NCI-H446 (cell line): ENCODE measurements at places on chromosomes 12 and 14.

DNA sequence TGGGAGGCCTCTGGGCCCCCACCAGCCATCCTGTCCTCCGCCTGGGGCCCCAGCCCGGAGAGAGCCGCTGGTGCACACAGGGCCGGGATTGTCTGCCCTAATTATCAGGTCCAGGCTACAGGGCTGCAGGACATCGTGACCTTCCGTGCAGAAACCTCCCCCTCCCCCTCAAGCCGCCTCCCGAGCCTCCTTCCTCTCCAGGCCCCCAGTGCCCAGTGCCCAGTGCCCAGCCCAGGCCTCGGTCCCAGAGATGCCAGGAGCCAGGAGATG is 729 bp upstream of the GAPDH start:
- DNase-seq = no peak

DNA sequence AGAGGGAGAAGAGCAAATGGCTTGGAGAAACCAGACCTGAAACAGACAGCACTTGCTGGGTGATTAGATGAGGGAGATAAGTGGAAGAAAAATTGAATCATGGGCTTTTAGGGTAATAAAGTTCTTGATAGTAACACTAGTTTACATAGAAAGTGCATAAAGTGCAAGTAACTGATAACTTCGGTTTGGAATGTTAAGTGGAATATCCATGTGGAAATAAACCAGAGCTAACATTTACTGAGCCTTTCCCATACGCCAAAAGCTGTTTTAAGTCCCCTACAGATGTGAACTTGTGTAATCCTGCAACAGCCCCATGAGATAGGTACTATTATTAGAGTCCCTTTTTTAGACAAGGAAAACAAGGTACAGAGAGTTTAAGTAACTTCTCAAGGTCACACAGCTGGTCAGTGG is 77.1 kb upstream of the NUDT4 start:
- no peak for DNase-seq

DNA sequence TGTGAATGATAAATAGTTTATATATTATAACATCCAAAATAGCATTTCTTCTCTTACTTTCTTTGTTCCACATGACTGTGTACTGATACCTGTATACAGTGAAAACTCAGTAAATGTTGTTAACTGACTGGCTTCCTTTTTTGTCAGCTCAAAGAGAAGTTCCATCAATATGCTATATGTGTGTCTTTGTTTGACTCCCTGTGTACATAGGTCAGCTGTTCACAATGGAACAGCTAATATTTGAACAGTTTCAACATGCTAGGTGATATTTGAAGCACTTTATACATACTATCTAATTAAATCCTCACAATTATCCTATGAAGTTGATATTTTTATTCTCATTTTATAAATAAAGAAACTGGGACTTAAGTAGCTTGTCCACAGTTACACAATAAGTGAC is 15.3 kb upstream of the KICS2 start:
- no peak for DNase-seq

GRCh38 chr12:56715798-56716197 is 9.3 kb downstream of the NACA start:
- DNase-seq = no peak

- DNase-seq = no peak
Observed at GRCh38 chr12:106239241-106239950, 8.4 kb downstream of the CKAP4 start.
